ENCODE measurements at places on chromosomes 1 and 21.

DNA sequence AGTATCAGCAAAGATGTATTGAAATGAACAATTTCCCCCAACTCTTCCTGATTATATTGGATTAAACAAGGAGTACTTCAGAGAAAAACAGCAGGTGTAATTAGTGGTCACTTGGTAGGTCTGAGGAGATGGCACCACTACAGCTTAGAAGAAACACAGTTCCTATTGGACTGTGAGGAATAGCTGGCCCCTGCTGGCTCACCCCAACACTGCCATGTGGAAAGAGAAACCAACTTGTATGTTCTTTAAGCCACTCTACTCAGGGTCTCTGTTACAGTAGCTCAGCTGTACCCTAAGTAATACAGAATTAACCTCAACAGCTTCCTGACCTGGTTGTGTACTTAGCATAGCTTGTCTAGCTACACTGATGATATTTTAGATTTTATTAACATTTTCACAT lies 26.5 kb upstream of the MTR start:
- DNase-seq: no peak

DNA sequence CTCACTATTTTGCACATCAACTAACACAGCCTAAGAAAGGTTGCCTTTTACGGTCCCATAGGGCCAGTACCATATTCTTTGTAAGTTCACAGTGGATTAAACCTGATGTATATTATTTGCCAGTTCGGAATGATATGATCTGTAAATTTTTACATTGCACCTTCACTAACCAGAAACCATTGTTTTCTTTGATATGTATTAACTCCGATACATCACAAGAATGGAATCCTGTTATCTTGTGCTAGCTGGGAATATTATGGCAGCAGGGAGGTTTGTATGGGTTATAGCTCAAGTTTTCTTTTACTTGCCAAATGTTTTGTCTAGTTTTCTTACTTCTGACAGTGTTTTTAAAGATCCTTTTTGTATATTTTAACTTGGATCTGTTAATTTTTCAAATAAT lies 51.4 kb upstream of the S1PR1 start:
- no peak for DNase-seq

DNA sequence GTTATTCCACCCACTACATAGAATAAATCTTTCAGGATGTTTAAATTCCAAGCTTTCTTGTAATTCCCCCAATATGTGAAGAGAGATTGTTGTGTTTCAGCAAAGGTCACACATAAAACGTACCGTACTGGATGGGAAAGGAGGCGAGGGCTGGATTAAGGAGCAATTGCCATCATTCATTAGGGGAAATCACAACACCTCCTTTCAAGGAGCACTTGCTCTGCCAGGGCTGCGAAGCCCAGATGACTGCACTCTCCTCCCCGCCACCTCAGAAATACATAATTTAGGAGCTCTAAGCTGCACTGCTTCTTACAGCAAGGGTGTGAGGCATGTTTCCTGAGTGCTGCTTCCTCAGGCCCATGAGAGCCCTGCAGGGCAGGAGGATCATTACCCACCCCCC lies 29.6 kb downstream of the MATN1 start:
- DNase-seq: no peak

DNA sequence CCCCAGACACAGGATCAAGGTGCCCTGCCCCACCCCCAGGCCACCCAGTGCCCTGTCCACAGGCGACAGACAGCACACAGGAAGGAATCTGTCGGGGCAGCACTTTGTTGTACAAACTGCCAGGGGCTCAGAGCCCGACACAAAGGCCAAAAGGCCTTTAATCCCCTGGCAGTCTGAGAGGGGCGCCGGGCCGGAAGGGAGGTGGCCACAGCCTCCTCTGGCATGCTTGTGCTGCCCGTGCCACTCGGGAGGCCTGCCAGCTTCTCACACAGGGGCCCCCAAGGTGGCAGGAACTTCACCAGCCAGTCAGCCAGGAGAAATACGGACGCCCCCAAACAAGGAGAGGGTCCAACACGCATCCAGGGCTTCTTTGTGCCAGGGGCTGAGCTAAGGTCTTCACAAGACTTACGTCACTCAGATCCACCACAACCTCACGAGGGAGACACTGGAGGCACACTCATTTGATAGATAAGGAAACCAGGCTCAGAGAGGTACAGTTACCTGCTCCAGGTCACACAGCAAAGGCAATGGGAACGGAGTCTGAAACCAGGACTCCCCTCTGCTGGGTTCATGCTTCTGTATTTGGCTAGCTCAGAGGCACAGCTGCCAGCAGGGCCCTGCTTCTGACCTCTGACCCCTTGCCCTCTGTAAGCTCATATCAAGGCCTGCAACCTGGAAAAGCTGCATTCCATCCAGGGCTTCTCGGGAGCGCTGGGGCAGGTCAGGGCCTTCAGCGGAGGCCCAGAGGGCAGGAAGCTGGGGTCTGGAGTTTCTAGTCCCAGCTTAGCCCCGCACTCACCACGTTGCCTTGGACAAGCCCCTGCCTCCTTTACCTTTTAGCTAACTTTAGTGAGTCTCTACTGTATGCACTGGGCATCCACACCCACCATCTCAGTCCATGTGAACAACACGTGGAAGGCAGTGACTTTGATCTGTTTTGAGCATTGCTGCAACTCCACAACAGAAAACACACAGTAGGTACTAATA lies 34.8 kb downstream of the HSPG2 start:
- no peak for DNase-seq
